ENCODE measurements at places on chromosomes 4 and X. TPM values are rescaled to one million over a fixed set of nuclear protein-coding genes. Genes with fewer than 3 reads are reported as not detected.

The PPP1R2C gene
- not detected for total RNA-seq

The SAGE1 gene
- total RNA-seq, result not detected

- peaks cover 2% of the 10 kb centered on the region for H3K4me1 ChIP-seq
- H3K27me3 ChIP-seq, result peaks cover 11% of the 10 kb centered on the region
- no peaks in the 10 kb centered on the region for H3K36me3 ChIP-seq
- H3K4me3 ChIP-seq, result no peak overlapping the region
- no peak for DNase-seq
Observed at GRCh38 chrX:68950937-68951336, 122.1 kb downstream of the EFNB1 start.

DNA sequence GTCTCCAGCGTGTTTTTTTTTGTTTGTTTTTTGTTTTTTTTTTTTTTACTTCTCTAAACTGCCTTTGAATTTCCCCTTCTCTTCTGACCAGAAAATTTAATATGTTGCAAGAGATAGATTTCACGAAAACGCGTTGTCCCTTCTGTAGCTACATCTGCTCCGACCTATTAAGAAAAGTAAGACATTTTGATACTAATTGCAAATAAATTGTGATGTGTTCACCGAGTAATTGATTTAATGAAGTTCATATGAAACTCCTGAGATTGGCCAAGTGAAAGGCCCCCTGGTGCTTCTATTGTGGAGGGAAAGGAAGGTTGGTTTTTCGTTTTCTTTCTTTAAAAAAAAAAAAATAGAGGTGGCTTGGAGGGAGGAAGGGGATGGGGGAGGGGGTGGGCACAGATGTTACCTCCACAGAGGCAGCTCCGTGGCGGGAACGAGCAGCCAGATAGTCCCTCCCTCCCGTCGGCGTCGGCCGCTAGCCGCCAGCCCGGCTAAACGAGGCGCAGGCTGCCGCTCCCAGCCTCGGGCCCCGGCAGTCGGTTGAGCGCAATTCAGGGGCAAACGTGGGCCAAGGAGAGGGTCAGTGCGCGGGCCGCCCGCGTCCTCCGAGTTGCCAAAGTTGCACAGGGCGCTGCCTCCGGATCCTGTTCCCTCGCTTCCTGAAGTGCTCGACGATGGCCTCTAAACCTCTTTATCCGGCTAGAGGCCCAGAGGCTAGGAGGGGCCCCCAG, 139.1 kb upstream of the ZIC3 start:
- DNase-seq, result no peak
- no peaks in the 10 kb centered on the region for H3K36me3 ChIP-seq
- peaks cover 13% of the 10 kb centered on the region for H3K27me3 ChIP-seq
- no peaks in the 10 kb centered on the region for H3K4me1 ChIP-seq

The PLS3 gene
- 241 TPM for total RNA-seq

The APBB2 gene
- total RNA-seq, result 31.4 TPM

- H3K4me1 ChIP-seq, result peaks cover 8% of the 10 kb centered on the region
- H3K36me3 ChIP-seq, result no peaks in the 10 kb centered on the region
- DNase-seq, result no peak
- no peak overlapping the region for H3K27ac ChIP-seq
Observed at GRCh38 chr4:76872556-76872955, 25.4 kb downstream of the SOWAHB start.

GRCh38 chr4:173242466-173243250, 74.0 kb downstream of the GALNT7 start:
- no peaks in the 10 kb centered on the region for H3K36me3 ChIP-seq
- peaks cover 11% of the 10 kb centered on the region for H3K27me3 ChIP-seq
- no peak overlapping the region for H3K4me3 ChIP-seq
- H3K4me1 ChIP-seq, result peaks cover 14% of the 10 kb centered on the region
- H3K27ac ChIP-seq, result no peak overlapping the region

The RNF4 gene
- total RNA-seq, result 52.0 TPM

The ZXDA gene
- total RNA-seq, result 2.8 TPM

- DNase-seq, result no peak
- no peak overlapping the region for H3K4me3 ChIP-seq
- H3K27ac ChIP-seq, result no peak overlapping the region
- peaks cover 8% of the 10 kb centered on the region for H3K27me3 ChIP-seq
Observed at GRCh38 chr4:148120216-148120615, 322.0 kb downstream of the NR3C2 start.

DNA sequence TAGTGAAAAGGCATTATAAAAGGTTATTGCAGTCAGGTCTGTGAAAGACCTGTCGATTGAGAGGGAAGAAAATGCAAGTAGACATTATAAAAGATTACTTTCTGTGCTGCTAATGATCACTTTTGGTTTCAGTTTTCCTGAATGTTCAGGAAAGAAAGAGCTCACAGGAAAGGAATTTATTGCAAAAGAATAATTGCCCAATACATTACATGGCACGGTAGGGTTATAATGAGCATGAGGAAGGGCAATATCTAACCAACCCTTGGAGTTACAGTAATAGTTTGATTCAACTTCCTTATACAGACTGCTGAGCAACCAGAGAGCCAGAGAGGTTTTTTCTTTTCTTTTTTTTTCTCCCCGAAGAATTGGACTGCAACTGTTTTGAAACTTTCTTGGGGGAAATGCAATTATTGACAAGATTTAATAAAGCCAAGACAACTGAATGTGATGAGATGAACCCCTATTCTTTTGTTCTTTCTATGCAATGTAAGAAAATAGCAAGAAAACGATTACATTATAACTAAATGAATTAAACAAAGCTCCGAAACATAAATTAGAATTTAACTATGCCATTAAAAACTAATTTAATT, 247.0 kb downstream of the C4orf33 start:
- H3K4me1 ChIP-seq, result peaks cover 16% of the 10 kb centered on the region
- peaks cover 6% of the 10 kb centered on the region for H3K27me3 ChIP-seq
- peak; percentile 68 for DNase-seq
- H3K36me3 ChIP-seq, result no peaks in the 10 kb centered on the region
